ENCODE measurements at places on chromosomes 2 and 18. TPM values are rescaled to one million over a fixed set of nuclear protein-coding genes. Genes with fewer than 3 reads are reported as not detected.

The FEV gene
- total RNA-seq, result 8.2 TPM

The ICA1L gene
- 34.8 TPM for total RNA-seq

The ANKRD53 gene
- total RNA-seq, result not detected

The CHRND gene
- not detected for total RNA-seq

The SULT1C4 gene
- total RNA-seq, result 0.27 TPM

The EMILIN1 gene
- total RNA-seq, result 41.0 TPM

The C1GALT1C1L gene
- total RNA-seq, result not detected

The EPHA4 gene
- 15.7 TPM for total RNA-seq

The GTF3C2 gene
- 60.8 TPM for total RNA-seq

The SCN9A gene
- 25.9 TPM for total RNA-seq

The MRPL19 gene
- total RNA-seq, result 131 TPM

The CBLN2 gene
- total RNA-seq, result 0.75 TPM

The PPP1R1C gene
- total RNA-seq, result 0.96 TPM

The MOGAT1 gene
- 0.80 TPM for total RNA-seq

The RNF144A gene
- 26.9 TPM for total RNA-seq

The OTOF gene
- not detected for total RNA-seq

The PLEKHH2 gene
- total RNA-seq, result 9.7 TPM

The POTEE gene
- not detected for total RNA-seq

The PLCL1 gene
- total RNA-seq, result 0.20 TPM

The SALL3 gene
- not detected for total RNA-seq

The MATN3 gene
- total RNA-seq, result 0.27 TPM

The ZRANB3 gene
- total RNA-seq, result 3.0 TPM

The CDH2 gene
- 4.4 TPM for total RNA-seq

The MC5R gene
- total RNA-seq, result not detected

The MARCO gene
- total RNA-seq, result 6.6 TPM

The SIX2 gene
- 0.14 TPM for total RNA-seq

The SIGLEC15 gene
- total RNA-seq, result not detected

The EMILIN2 gene
- 145 TPM for total RNA-seq

The SCN7A gene
- 22.2 TPM for total RNA-seq

The TNFAIP6 gene
- total RNA-seq, result 0.95 TPM

The OSGEPL1 gene
- total RNA-seq, result 14.7 TPM

The CRYGC gene
- total RNA-seq, result not detected

The NXPH2 gene
- not detected for total RNA-seq

The SYT4 gene
- total RNA-seq, result not detected

The SPDYA gene
- 1.00 TPM for total RNA-seq

Data from transverse colon (tissue), 4 donors.